ENCODE measurements at places on chromosomes 7 and 10. TPM values are rescaled to one million over a fixed set of nuclear protein-coding genes. Genes with fewer than 3 reads are reported as not detected.

Gene TSPAN14
- total RNA-seq = 34.7 TPM

Gene WASHC2A
- 78.9 TPM for total RNA-seq

Gene TMEM176B
- 227 TPM for total RNA-seq

Gene TIMM23
- total RNA-seq = 88.8 TPM

Gene LRRD1
- total RNA-seq = 0.30 TPM

Gene MAT1A
- total RNA-seq = not detected

Gene CALML3
- not detected for total RNA-seq

Gene FAM13C
- total RNA-seq = 3.8 TPM

Gene SHTN1
- total RNA-seq = 3.2 TPM

Gene CALU
- total RNA-seq = 286 TPM

Gene HPSE2
- total RNA-seq = not detected

Gene HOXA4
- 0.59 TPM for total RNA-seq

Gene LRRC72
- not detected for total RNA-seq

- no peaks in the 10 kb centered on the region for H3K36me3 ChIP-seq
- no peak overlapping the region for H3K4me3 ChIP-seq
- H3K27ac ChIP-seq = no peak overlapping the region
Measured at GRCh38 chr10:104450954-104451353, 97.3 kb downstream of the CFAP58 start.

GRCh38 chr10:36195364-36195763, 553.3 kb upstream of the FZD8 start:
- H3K36me3 ChIP-seq = no peaks in the 10 kb centered on the region
- no peak overlapping the region for H3K4me3 ChIP-seq
- no peak for DNase-seq
- no peaks in the 10 kb centered on the region for H3K4me1 ChIP-seq
- no peaks in the 10 kb centered on the region for H3K27me3 ChIP-seq
- H3K27ac ChIP-seq = no peak overlapping the region

DNA sequence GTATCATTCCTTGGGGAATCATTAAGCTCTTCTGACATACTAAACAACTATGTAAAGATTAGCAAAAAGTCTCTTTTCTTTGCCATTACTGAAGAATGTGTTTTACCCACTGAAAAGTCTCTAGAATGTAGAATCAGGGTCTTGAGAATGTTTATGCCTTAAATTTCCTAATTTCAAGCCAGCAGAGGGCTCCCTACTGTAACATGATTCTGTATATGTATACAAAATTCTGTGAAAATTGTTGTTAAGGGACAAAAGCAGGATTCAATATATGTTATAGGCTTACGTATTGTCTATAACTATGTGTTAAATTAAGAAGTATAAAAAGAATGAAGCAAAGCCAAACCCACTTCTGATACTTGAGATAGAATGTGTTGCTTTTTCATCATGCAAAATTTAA, 296.9 kb upstream of the DGKB start:
- H3K27me3 ChIP-seq = no peaks in the 10 kb centered on the region
- H3K4me3 ChIP-seq = no peak overlapping the region
- H3K4me1 ChIP-seq = no peaks in the 10 kb centered on the region
- H3K27ac ChIP-seq = no peak overlapping the region

DNA sequence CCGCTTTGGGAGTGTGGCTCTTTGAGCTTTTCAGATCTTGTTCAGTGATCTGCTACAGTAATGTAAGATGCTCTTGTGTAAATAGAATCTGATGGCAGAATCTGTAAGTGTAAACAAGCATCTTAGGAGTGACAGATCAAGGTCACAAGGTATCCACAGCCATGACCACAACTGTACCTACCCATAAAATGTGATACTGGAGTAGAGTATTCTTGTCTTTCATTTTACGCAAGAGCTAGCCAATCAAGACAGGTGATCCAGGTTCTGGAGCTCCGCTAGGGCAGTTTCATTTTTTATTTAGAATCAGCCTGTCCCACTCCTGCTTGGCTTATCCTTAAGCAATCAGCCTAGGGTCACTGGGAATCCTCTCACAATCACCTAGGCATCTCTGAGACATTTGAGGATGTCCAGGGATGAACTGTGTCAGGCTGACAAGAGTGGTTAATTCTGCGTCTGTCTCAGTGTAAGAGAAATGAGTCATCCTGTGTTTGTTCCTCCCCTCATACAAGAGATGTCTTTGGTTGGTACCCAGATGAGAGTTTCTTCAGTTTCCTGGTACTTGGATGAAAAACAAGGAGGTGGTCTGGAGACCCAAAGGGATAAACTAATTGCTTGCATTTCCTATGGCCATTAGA, 13.6 kb downstream of the ZNF138 start:
- no peaks in the 10 kb centered on the region for H3K27me3 ChIP-seq
- no peak overlapping the region for H3K4me3 ChIP-seq
- DNase-seq = no peak
- no peak overlapping the region for H3K27ac ChIP-seq

GRCh38 chr7:147869456-147869855, 721.1 kb upstream of the C7orf33 start:
- H3K4me3 ChIP-seq = no peak overlapping the region
- no peak overlapping the region for H3K27ac ChIP-seq
- H3K27me3 ChIP-seq = no peaks in the 10 kb centered on the region

- H3K4me1 ChIP-seq = no peaks in the 10 kb centered on the region
- H3K4me3 ChIP-seq = peak overlapping the region; percentile 27
- peak; percentile 56 for DNase-seq
- no peaks in the 10 kb centered on the region for H3K36me3 ChIP-seq
Measured at GRCh38 chr10:132066186-132066585, 440 bp downstream of the JAKMIP3 start.

DNA sequence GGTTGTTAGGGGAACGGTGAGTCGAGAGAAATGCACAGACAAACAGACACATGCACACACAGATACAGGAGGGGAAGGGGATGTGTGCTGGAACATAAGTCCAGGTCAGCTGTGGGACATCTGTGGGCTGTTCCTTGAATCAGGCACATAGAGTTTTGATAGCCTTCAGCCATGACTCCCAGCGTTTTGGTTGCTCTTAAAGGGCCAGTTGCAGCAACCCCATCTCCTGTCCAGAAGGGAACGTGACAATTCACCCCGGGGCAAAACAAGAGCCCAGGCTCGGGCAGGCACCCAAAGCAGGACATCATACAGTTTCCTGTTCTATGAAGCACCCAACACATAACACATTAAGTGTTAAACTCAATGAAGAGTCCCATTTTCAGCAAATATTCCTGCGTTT, 9.6 kb downstream of the INSYN2A start:
- no peaks in the 10 kb centered on the region for H3K27me3 ChIP-seq
- H3K4me3 ChIP-seq = no peak overlapping the region
- H3K36me3 ChIP-seq = no peaks in the 10 kb centered on the region
- H3K4me1 ChIP-seq = no peaks in the 10 kb centered on the region
- peak; percentile 53 for DNase-seq

- no peak overlapping the region for H3K4me3 ChIP-seq
- H3K4me1 ChIP-seq = no peaks in the 10 kb centered on the region
- no peaks in the 10 kb centered on the region for H3K27me3 ChIP-seq
- no peak for DNase-seq
- no peaks in the 10 kb centered on the region for H3K36me3 ChIP-seq
Measured at GRCh38 chr7:152747224-152747623, 12.3 kb upstream of the ACTR3B start.

DNA sequence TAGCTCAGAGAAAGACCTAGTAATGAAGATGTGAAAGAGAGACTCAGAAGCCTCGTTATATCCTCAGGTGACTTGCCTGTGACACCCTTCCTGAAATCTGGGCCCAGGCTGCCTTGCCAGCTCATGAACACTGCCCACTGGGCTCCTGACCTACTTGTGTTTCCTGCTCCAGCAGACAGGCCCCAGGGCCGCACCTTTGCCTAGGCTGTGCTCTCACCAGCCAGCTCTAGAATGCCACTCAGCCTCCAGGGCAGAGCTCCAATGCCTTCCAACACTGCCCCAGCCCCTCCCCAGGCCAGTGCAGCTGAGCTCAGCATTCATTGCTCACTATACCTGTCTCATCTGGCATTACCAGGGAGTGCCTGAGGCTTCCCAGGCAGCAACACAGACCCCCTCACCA, 94.3 kb downstream of the DLG5 start:
- H3K27me3 ChIP-seq = no peaks in the 10 kb centered on the region
- DNase-seq = no peak
- H3K36me3 ChIP-seq = peaks cover 68% of the 10 kb centered on the region
- H3K4me3 ChIP-seq = no peak overlapping the region
- H3K4me1 ChIP-seq = no peaks in the 10 kb centered on the region

DNA sequence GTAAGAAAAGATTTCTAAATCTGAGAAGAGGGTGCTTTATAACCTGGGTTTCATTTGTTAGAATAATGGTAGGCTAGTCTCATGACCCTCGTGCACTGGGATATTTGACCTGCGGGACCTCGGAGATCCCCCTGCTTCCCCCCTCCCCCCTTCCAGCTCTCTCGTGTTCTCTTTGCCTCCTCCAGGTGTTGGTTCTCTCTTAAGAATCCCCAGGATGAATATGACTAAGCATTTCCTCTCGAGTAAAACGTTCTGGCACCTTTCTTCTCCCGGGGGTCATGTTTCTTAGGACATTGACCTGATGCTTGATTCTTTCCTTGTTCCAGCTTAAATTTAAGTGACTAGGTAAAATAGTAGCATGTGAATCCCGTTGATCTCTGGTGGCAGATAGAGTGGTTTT, 71.2 kb downstream of the SHH start:
- H3K4me1 ChIP-seq = no peaks in the 10 kb centered on the region
- no peaks in the 10 kb centered on the region for H3K27me3 ChIP-seq
- no peak overlapping the region for H3K27ac ChIP-seq
- peaks cover 69% of the 10 kb centered on the region for H3K36me3 ChIP-seq

- no peak overlapping the region for H3K27ac ChIP-seq
- no peaks in the 10 kb centered on the region for H3K36me3 ChIP-seq
- DNase-seq = no peak
- no peaks in the 10 kb centered on the region for H3K27me3 ChIP-seq
- H3K4me1 ChIP-seq = peaks cover 7% of the 10 kb centered on the region
Measured at GRCh38 chr7:94237417-94237816, 157.3 kb upstream of the COL1A2 start.

DNA sequence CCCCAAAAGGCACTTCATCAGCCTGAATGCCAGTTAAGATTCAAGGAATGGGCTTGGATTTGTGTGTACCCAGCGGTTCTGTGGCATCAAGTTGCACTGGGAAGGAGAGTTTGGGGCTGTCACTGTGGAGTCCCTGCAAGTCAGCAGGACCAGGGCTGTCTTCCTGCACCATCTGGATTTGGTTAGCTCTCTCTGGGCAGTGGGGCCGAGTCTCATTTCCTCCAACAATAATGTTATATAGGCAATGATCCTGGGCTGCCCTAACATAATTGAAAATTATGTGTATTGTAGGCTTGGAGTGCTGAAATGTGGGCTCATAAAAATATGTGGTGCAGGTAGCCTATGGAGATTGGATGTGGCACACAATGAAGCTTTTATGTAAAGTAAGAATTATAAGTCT, 87.2 kb downstream of the TCF7L2 start:
- no peak for DNase-seq
- H3K4me3 ChIP-seq = no peak overlapping the region
- no peak overlapping the region for H3K27ac ChIP-seq
- peaks cover 14% of the 10 kb centered on the region for H3K4me1 ChIP-seq

GRCh38 chr7:21429786-21430574, 2.1 kb downstream of the SP4 start:
- no peak for DNase-seq
- H3K4me1 ChIP-seq = peaks cover 54% of the 10 kb centered on the region
- H3K27me3 ChIP-seq = no peaks in the 10 kb centered on the region
- no peak overlapping the region for H3K4me3 ChIP-seq
- no peaks in the 10 kb centered on the region for H3K36me3 ChIP-seq

DNA sequence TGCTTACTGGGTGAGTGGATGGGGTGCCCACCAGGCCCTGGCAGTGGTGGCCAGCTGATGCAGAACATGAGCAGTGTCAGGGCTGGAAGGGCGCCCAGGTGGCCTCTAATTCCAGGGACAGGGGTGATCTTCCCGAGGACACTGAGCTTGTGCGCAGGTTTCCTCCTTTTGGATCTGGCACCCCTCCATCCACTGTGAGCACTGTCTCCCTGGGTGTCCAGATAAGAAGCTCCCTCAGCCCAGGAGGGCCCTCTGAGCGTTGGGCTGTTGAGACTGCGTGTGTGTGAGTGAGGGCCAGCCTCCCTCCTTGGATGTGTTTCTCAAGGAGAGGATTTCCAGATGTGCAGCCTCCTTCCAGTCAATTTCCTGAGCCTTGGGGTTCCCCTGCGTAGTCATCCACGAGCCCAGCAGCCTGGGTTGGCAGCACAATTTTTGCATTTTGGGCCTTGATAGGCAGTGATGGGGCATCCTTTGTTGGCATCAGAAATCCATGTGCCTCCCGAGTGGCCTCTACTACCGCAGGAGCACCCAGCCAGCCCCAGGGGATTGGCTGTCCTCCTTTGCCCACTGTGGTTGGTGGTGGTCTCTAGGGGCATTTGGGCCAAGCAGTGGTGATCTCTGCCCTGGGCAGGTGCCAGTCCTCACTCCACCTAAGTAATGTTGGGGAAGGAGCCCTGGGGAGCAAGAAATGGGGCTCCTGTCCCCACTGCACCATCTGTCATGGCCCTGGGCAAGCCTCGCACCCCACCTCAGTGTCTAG, 20.9 kb upstream of the BTBD16 start:
- H3K4me3 ChIP-seq = no peak overlapping the region
- DNase-seq = peak; percentile 71
- peaks cover 23% of the 10 kb centered on the region for H3K4me1 ChIP-seq
- peaks cover 78% of the 10 kb centered on the region for H3K36me3 ChIP-seq
- no peaks in the 10 kb centered on the region for H3K27me3 ChIP-seq
- peak overlapping the region; percentile 64 for H3K27ac ChIP-seq

DNA sequence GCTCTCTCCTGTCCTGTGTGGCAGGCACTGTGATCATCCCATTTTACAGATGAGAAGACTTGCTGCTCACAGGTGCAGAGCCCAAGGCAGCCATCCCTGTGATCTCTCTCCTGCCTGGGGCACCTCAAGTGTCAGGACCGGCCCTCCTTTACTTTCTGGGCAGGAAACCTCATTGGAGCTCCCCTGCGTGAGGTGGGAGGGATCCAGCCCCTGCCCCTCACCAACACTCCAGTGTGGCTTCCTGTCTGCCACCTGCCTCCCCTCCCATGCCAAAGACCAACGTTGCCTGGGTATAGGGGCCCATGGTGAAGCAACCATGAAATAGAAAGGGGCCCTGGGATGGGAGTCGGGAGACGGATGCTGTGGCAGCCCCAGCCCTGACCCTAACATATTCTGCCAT, 91.2 kb upstream of the MYL10 start:
- DNase-seq = no peak
- no peaks in the 10 kb centered on the region for H3K27me3 ChIP-seq
- H3K4me3 ChIP-seq = no peak overlapping the region
- H3K36me3 ChIP-seq = no peaks in the 10 kb centered on the region

- no peak overlapping the region for H3K4me3 ChIP-seq
- H3K27me3 ChIP-seq = no peaks in the 10 kb centered on the region
- no peak for DNase-seq
- H3K36me3 ChIP-seq = no peaks in the 10 kb centered on the region
- H3K4me1 ChIP-seq = peaks cover 3% of the 10 kb centered on the region
- no peak overlapping the region for H3K27ac ChIP-seq
Measured at GRCh38 chr10:98396096-98397063, 18.6 kb downstream of the PYROXD2 start.

- H3K4me3 ChIP-seq = peak overlapping the region; percentile 83
- DNase-seq = peak; percentile 84
- peak overlapping the region; percentile 94 for H3K27ac ChIP-seq
- no peaks in the 10 kb centered on the region for H3K36me3 ChIP-seq
- no peaks in the 10 kb centered on the region for H3K27me3 ChIP-seq
- no peaks in the 10 kb centered on the region for H3K4me1 ChIP-seq
Measured at GRCh38 chr10:88991161-88991898, 732 bp downstream of the FAS start.

Data from right atrium auricular region (tissue), 2 donors.